Spleen (tissue), 13 donors: ENCODE measurements at places on chromosomes 5 and 9. TPM values are rescaled to one million over a fixed set of nuclear protein-coding genes. Genes with fewer than 3 reads are reported as not detected.

GRCh38 chr5:145324767-145325479, 510.2 kb downstream of the PRELID2 start:
- no peaks in the 10 kb centered on the region for H3K27me3 ChIP-seq
- H3K27ac ChIP-seq: no peak overlapping the region
- no peak overlapping the region for H3K4me3 ChIP-seq
- no peaks in the 10 kb centered on the region for H3K4me1 ChIP-seq

The SLCO6A1 gene
- total RNA-seq: not detected

DNA sequence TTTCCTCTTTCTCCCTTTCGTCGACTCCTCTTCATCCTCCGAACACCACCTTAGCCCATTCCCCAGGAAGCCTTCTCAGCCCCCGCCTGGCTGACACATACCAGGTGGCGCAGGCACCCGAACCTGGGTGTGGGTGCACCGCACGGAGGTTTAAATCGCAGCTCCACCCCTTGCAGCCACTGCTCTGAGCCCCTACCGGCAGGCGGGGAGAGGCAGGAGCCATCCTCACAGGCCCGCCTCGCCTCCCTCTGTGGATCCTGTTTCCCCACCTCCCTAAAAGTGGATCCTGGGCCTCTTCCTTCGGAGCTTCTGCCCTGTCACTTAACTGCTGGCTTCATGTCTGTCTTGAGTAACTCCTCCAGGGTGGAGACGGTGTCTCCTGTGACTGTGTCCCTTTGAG, 110.7 kb downstream of the OLFM1 start:
- H3K27me3 ChIP-seq: no peaks in the 10 kb centered on the region
- DNase-seq: no peak
- H3K27ac ChIP-seq: no peak overlapping the region
- no peak overlapping the region for H3K4me3 ChIP-seq

DNA sequence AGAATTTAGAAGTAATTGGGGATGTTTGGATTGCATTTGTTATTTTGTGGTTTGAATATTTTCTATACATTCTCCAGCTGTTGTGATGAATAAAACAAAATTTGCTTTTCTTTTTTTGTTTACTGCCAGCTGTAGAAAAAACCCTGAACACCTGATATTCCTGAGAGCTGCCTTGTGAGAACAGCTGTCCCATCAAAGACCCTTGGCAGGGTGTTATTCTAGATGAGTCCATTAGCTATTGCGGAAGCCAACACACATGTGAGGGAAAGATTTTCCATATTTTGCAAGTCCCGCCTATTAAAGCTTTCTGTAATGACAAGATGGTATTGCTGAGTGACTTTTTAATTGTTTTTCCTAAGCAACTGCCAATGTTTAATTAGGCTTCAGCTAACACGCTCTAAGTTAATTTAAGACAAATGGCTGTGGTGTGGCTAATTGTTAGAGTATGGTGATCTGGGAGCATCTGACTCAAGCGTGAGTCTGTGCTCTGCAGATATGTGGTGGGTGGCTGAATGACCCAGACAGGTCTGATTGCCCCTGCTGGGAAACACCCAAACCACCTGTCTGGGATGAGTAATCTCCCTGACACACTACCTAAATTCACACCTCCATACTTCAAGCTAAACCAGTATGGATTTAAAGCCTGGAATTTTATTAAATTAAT, 86.5 kb upstream of the PRLR start:
- no peak overlapping the region for H3K4me3 ChIP-seq
- no peaks in the 10 kb centered on the region for H3K27me3 ChIP-seq
- H3K36me3 ChIP-seq: no peaks in the 10 kb centered on the region
- DNase-seq: no peak

DNA sequence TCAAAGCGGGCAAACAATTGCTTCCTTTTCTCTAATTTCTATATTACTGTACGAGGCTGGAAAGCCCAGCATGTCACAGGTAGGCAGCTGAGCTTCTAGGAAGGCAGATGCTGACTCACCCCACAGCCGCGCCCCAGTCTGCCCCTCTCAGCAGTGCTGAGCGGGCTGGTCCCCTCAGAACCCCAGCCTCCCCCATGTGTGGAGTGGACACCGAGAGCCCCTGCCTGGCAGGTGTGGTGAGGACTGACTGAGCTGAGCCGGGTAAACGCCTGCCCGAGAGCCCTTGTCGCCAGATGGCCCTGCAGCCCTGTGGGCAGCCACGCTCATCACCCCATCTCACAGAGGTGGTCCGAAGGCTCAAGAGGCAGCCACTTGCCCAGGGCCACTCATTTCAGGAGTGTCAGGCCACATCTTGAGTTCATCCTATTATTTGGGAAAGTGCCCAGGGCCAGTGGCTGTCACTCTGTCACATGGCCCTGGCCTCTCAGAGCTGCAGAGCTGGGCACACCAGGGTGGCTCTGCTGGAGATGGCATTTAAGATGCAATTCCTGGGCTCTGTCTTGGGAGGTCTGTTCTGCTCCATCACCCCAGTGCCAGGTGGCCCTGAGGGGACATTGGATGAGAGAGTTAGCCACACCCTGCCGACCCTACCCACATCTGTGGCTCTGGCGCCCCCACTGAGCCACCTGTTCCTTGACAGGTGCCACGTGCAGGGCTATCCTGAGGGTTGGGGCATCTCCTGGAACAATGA, 12.4 kb downstream of the CARD19 start:
- no peaks in the 10 kb centered on the region for H3K27me3 ChIP-seq
- DNase-seq: peak; percentile 80
- peaks cover 79% of the 10 kb centered on the region for H3K4me1 ChIP-seq
- peaks cover 25% of the 10 kb centered on the region for H3K36me3 ChIP-seq
- H3K4me3 ChIP-seq: no peak overlapping the region
- H3K27ac ChIP-seq: no peak overlapping the region

The LSM11 gene
- total RNA-seq: 3.2 TPM

DNA sequence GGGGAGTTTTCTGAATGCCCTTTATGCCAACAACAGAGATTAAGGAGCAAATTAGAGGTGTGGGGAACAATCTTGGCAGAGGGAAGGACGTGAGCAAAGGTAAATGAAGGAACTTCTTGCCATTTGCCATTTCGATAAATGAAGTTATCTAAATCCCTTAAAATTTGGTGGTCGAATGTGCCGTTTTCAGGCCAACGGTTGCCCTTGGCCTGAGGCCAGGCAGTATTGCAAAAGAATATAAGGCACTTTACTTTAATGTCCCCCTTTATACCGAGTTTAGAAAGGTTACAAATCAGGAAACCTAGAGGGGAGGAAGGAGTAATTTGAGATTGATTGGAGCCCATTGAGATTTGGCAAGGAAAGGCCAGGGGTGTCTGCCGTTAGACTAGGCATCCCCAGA, 26.3 kb downstream of the C9orf50 start:
- H3K27me3 ChIP-seq: no peaks in the 10 kb centered on the region
- H3K36me3 ChIP-seq: no peaks in the 10 kb centered on the region
- H3K4me3 ChIP-seq: no peak overlapping the region
- H3K27ac ChIP-seq: no peak overlapping the region
- H3K4me1 ChIP-seq: peaks cover 21% of the 10 kb centered on the region

DNA sequence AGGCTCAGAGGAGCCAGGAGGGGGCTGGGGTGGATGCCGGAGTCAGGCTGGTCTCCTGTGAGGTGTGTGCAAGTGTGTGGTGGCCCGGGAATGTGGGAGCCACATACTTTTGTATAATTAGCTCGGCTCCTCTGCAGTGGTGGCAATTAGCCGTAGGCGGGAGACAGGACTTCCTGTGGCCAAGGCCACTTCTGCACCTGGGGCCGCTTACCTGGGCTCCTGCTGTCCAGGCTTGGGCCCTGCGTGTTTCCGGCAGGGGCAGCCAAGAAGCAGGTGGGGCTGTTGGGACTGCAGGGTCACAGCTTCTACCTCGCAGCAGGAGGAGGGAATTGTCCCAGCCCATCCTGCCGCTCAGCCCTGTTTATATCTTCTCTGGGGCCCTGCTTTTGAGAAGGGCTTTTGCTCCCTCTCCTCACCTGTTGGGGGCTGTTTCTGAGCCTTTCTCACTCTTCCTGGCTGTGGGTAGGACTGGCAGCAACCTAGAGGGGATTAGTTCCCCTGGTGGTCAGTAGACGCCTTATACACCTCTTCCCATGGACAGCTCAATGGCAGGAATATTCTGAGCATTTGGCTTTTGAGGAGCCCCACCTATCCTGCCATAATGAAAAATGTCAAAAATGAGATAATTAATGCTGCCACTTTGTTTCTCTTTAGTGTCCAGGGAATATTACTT, 145.4 kb upstream of the PITX1 start:
- no peaks in the 10 kb centered on the region for H3K4me1 ChIP-seq
- no peak overlapping the region for H3K27ac ChIP-seq
- H3K36me3 ChIP-seq: no peaks in the 10 kb centered on the region
- DNase-seq: no peak

- no peak overlapping the region for H3K27ac ChIP-seq
- peaks cover 26% of the 10 kb centered on the region for H3K4me1 ChIP-seq
- H3K27me3 ChIP-seq: no peaks in the 10 kb centered on the region
Measured at GRCh38 chr5:169716287-169716686, 79.2 kb downstream of the DOCK2 start.

DNA sequence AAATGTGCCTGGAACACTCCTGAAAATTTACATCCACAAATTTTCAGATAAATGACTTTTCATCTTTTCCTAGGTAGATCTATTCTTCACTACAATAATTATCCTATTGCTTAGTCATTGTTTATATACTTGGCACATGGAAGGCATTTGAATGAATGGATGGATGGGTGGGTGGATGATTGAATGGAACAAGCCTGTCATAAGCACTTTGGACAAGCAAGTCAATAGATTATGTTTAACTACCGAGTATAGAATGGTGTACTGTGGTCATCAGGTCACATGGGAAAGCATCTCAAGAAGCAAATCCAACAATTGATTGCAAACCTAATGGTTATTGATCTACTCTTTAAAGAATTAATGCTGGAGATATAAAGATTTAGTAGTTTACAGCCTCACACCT, 114.4 kb upstream of the DMRTA1 start:
- H3K4me3 ChIP-seq: no peak overlapping the region
- no peak for DNase-seq
- no peaks in the 10 kb centered on the region for H3K36me3 ChIP-seq
- no peaks in the 10 kb centered on the region for H3K27me3 ChIP-seq

DNA sequence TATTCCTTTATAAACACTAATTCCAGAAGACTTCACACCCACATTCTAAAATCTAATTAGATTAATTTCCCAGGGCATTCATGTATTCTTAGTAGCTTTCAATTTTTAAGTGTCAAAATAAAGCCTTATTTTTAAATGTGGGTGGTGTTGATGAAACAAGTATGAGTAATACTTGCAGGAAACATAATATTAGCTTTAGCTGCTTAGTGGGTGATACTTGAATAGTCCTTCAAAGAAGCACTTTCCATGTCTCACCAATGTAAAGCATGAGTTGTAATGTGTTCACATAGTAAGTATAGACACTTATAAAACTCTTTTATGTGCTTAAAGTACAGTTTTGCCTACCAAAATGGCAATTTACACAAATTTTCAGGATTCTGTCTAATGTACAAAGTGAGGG, 6.9 kb downstream of the FNBP1 start:
- H3K36me3 ChIP-seq: peaks cover 7% of the 10 kb centered on the region
- H3K4me3 ChIP-seq: no peak overlapping the region
